ENCODE measurements at places on chromosomes 7 and 10.

DNA sequence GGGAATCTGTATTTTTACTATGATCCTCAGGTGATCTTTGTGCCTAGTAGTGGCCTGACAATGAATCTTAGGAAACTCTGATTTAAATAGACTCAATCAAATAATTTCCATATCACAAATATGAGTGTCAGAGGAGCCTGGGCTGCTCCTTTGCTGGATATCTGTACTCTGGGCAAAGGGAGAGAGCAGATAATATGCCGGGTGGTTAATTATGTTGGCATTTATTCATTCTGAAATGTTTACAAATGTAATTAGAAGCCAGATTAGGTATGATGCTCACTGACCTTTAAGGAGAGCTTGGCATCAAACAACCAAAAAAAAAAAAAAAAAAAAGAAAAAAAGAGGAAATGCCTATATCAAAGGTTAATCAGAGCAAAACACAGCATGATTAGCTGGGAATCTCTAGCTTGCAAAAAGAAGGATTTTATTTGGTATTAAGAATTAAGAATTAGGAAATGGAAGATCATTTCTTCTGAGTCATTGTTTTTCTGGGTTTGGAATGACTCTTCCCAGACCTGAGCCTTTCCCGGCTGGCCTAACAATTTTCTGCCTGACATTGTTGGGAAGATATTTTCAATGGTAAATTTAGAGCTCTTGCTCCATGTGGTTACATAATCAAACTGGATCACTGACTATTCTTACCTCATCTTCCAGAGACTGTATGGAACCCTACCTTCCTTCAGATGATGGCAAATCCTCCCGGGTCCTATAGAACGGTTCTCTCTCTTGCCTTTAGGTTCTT lies 365.3 kb downstream of the REEP3 start:
- no peak for DNase-seq

GRCh38 chr7:24572393-24572996 lies 757 bp upstream of the PALS2 start:
- peak; percentile 72 for DNase-seq

GRCh38 chr7:51303142-51303525 lies 13.5 kb downstream of the COBL start:
- DNase-seq = no peak

DNA sequence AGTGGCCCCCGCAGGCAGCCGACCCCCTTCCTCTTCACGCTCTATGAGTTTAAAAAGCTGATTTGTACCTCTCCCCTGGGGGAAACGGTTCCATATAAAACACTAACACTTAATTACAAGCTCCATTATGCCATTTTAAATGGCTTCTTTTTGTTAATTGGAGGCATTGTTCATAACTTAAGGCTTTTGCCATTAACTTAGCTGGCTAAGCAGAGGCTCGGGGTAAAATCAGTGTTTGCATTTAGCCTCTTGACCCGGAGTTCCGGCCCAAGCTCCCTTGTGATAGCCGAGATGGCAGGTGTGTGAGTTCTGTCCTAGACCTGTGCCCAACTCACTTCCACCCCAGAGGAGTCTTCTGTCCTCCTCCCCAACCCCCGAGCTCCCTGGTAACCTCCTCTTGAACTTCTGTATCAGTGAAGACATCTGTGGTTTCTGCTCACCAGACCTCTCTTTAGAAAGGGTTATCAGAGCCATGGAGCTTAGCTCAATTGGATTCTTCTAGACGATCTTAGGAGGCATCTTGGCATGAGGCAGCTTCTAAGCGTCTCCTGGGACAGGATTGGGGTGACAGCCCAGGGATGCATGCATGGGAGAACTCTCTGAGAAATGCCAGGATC lies 34.2 kb upstream of the SH2B2 start:
- no peak for DNase-seq

GRCh38 chr7:2231992-2232765 lies 566 bp downstream of the MAD1L1 start:
- peak; percentile 69 for DNase-seq

- DNase-seq = no peak
Observed at GRCh38 chr7:127887631-127888030, 143.6 kb downstream of the LRRC4 start.

DNA sequence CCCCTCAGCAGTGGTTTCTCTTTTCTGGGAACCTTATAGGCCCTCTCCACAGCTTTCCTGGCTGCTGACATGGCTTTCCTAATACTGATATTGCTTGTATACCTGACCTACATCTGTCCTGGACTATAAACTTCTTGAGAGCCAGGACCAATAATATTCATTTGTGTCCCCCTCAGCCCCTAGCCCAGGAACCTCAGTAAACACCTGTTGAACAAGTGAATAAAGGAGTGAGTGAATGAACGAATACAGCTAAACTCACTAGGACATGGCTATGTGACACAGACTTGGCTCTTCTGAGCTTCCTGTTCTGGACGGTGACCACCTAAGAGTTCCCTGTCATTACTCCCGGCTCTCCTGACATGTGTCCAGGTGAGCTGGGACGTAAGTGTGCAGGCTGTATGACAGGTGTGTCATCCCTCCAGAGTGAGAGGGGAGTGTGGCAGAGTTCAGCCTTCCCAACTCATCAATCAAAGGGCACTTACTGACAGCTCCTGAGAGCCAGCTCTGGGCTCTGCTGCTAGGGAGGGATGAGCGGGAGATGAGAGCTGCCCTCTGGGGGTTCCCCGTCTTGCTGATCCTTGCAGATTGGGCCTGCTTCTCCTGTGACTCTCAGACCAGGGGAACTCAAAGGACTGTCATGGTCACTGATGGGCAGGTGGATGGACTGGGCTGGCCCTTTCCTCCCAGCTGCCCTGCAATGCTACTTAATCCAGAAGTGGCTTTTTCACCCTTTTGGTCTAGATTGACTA lies 84.5 kb downstream of the HIF1AN start:
- DNase-seq = no peak

DNA sequence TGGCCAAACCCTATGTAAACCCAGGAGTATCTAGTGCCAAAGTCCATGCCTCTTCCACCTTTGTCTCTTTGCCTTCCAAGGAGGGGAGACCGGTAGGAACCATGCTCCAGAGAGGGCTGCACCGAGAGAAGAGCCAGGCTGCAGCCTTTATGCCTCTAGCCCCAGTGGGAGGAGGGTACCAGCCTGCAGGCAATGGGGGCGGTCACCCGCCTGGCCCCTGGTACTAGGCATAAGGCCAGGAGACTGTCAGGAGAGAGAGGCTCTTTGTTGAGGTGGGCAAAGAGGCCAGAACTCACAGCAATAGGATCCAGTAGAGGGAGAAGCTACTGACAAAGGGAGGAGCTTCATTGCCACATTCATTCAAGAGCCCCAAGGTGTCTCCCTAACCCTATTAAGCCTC lies 146.6 kb upstream of the PDE1C start:
- no peak for DNase-seq

- DNase-seq = no peak
Observed at GRCh38 chr10:100684688-100685235, 60.6 kb upstream of the PAX2 start.

GRCh38 chr7:65910237-65910636 lies 37.4 kb downstream of the VKORC1L1 start:
- DNase-seq = no peak

GRCh38 chr7:26912933-26913536 lies 48.6 kb upstream of the SKAP2 start:
- no peak for DNase-seq

DNA sequence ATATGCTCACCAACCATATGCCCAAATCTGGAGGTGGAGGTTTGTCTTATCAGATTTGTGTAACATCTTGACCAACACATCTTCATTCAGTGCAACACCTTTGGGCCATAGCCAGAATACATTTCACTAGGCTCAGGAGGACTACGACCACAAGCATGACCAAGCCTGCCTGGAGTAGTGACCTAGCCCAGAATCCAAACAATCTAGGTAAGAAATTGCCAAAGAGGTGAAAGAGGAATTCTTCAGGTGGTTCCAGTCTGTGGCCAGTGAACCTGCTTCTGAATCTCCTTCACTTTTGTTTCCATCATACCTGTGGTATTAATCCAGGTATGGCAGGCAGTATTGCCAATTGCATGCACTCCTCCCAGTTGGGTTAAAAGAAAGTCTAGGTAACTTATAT lies 112.8 kb upstream of the RAB18 start:
- DNase-seq = no peak

DNA sequence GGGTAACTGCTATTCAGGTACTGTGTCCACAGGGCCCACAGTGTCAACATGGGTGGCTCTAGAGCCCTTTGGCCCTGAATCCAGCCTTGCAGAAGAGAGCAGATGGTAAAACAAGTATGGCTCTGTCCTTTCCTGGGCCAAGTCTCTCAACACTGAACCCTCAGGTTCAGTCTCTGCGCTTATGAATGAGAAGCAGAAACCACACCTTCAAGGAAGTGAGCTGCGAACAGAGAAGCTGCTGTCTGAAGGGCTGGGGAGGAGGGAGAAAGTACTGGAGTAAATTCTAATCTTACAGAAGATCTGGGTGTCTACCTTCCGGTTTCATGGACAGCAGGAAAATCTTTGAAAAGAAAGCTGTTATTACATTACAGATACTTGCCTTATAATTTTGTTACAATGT lies 4.1 kb downstream of the TBRG4 start:
- DNase-seq = no peak

GRCh38 chr10:80504897-80505465 lies 32.7 kb upstream of the SH2D4B start:
- no peak for DNase-seq

GRCh38 chr10:114300036-114300645 lies 61.1 kb downstream of the VWA2 start:
- DNase-seq = no peak

- DNase-seq = no peak
Observed at GRCh38 chr7:36763132-36763816, 39.0 kb upstream of the AOAH start.

DNA sequence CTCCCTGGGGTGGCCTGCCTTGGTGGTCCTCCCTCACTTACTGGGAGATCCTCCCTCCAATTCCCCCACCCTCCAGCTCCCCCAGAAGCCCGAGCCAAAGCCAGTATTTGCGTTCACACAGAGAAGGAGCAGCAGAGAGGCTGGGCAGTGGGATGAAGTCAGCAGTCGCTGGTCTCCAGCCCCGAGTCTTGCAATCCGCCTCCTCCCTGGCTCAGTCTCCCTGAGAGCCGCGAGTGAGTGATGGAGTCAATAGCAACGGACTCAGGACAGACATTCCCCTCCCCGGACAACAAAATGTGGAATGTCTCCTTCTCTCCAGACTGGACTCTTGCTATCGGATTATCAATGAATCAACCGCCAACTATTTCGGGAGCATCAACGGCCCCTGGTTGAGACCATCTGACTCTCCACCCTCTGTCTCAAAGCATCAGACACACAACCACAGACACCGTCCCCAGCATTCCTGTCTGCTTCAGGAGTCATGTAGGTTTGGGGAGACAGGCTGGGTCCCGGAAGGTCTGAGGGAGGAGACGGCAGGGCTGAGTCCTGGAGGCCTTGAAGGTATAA lies 178.4 kb downstream of the SH3PXD2A start:
- DNase-seq = no peak

GRCh38 chr10:89693176-89693575 lies 8.2 kb upstream of the KIF20B start:
- DNase-seq = no peak

DNA sequence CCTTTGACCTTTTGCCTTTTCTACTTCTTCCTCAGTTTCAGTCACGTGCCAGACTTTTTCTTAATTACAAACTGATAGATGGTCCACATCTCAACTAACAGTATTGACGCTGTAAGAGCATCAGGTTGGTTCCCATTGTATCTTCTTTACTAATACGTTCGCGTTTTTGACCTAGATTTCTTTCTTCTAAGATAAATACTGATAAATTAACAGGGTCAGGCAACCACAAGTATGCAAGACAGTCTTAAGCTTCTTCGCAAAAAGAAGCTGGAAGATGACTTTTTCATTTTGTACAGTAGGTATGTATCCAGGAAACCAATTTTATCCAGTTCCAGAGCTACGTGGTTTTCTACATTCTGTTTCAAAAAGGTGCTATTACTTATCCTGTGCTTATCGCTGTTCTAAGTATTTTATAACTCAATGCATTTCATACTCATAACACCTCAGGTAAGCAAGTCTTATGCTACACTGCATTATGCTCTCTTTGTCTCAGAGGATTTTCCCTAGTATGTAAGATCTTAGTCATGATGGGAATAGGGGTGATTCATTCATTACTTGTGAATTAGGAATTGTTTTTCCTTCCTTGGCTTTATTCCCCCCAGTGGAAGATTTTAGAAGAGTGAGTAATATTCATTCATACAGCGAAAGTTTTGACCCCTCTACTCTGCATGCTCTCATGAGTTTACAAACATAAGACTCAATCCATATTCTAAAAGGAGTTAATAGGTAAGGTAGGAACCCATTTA lies 955 bp downstream of the DUS4L start:
- no peak for DNase-seq

DNA sequence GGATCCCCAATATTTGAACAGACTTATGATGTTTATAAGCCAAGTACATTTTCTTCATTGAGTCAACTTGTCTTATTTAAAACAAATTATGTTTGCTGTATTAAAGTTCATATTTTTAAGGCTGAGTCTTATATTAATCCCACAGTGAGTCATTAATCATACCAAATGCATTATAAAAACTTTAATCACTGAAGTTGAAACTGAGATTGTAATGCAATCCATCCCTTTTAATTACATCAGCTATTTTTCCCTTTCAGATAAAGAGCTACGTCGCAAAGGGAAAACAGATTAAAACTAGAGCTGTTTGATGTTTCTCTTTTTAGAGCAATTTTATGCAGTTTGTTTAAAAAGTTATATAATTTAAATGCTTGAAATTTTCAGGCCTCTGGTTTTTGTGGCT lies 183.0 kb downstream of the ARID5B start:
- no peak for DNase-seq

DNA sequence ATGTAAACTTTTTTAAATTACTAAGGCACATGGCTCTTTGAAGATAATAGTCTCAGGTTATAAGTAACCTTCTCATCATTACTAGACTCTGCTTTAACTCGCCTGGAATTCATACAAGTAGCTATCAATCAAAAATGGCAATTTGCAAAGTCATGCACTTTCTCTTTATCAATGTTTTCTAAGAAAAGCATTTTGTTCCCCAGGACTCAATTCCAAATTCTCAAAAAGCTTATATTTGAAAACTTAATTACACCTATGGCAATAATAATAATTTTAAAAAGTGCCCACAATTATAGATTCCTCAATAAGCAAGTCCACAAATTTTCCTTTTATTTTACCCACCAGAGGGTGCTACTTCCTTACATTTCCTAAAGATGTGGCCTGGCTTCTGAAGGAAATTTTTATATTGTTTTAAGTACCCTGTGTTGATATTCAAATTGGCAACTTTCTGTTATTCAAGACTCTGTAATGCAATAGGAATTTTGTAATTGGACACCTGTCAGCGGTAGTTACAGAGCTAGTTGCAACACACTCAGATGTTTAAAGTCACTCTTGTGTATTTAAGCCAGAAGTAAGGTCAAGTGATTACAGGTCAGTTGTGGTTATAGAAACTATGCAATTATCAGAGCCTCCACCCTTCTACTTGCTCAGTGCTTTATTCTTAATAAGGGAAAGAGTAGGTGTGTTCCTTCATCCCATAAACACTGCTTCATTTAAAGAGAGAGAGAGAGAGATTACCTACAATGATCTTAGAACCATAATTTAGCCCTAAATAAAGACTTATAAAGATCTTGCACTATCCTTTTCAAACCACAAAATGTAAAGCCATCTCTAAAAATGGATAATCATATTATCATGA lies 47.1 kb upstream of the HYAL4 start:
- DNase-seq = no peak

- no peak for DNase-seq
Observed at GRCh38 chr10:13815756-13816155, 229.0 kb downstream of the PRPF18 start.
